ENCODE measurements at places on chromosomes 7 and 10.

DNA sequence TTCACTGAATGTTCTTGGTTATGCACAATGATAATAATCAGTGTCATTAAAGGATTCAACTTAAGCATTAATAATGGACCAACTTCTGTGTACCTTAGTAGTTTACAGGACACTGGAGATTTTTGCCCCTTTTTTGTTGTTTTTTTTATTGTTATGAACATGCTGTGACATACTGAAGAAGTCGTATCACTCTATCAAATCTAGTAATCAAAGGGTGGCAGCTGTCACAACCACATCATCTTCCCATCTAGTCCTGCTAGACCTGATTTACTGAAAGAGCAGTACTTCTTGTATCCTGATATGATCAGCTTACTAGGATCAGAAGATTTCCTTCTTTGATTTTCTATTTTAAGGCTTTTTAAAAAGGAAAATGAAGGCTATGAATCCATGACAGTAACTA lies 504.6 kb upstream of the CELF2 start:
- no peak for DNase-seq

DNA sequence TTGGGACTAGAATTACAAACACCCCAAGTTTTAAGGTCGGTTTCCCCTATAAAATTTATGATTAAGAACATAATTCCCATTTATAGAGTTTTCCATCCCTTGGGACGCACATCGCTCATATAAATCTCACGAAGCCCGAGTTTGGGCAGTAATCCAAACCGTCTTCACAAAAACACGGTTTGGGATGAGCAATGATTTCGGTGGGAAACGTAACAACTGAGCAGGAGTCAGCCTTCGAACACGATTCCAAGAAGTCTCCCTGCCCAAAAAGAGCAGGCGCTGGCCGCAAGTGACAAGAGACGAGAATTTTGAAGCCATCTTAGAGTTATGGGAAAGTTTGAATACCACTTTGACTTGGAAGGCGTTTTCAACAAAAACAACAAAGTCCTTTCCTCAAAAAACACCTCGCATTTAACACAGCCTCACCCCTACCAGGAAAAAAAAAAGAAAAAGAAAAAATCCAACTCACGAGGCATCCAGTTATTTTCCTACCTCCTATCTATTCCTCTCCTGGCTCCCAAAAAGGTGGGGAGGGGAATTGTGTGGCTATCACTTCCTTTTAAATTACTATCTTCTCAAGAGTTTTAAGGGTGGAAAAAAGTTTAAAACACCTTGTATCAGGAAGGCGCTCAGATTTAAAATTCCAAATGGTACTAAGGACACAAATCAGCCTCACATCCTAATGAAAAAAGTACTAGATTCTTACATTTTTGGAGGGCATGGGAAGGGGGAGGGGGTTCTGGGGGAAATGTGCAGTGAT lies 1.6 kb downstream of the SEPHS1 start:
- no peak for DNase-seq

- no peak for DNase-seq
Observed at GRCh38 chr10:95558593-95559320, 2.4 kb downstream of the SORBS1 start.

GRCh38 chr10:17074541-17074847 lies 55.1 kb downstream of the CUBN start:
- no peak for DNase-seq

GRCh38 chr7:20213378-20213777 lies 3.8 kb downstream of the MACC1 start:
- DNase-seq, result no peak

DNA sequence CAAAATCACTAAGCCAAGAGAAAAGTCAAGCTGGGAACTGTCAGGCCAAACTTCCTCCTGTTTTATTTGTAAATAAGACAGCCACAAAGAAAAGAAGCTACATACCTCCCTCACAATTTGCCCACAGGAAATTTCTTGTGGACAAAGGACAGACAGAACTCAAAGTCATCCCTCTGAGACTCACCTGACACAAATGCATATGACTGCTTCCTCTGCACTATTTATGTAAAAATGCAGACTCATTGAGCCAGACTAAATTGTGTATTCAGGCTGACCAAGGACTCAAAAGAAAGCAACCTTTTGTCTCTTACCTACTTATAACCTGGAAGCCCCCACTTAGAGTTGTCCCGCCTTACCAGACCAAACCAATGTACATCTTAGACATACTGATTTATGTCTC lies 11.8 kb downstream of the TOMM7 start:
- DNase-seq, result no peak

DNA sequence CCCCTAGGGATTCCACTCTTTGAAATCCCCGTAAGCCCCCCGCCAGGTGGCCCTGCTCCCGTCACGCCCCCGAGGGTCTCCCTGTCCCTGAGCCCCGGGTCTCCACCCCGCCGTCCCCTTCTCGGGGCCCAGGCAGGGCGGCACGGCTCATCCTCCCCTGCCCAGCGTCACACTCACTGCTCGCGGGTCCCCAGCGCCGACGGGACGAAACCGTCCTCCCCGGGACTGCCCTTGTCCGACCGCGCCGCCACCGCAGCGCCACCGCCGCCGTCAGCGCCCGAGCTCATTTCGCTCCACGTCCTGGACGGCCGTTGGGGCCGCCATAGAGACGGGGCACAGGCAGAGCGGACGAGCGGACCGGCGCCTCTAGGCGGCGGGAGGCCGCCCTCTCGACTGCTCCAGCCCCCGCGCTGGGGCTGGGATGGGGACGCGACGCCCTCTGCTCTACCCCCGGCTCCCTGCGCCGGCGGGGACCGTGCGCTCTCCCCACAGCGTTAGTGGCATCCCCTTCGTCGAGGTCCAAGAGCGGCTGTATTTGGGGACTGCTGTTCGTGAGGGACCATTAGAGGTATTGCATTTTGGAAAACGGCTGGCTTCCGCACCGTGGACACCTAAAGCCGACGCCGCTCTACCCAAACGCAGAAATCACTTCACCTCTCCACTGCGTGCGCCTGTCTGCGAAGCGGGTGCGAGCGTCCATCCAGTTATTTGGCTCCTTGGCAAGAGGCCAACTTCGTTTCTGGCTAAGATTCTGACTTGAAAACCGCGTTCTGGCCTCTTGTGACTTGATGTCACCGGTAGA lies at the start of gene EEF1AKMT2:
Gene EEF1AKMT2, minus strand, starts transcription at position 341 of the 802 bp plus-strand sequence. Its CDS starts 54 bp downstream, at position 287.
- DNase-seq, result peak; percentile 73

GRCh38 chr7:4845740-4846142 lies 16.1 kb downstream of the PAPOLB start:
- DNase-seq, result no peak

DNA sequence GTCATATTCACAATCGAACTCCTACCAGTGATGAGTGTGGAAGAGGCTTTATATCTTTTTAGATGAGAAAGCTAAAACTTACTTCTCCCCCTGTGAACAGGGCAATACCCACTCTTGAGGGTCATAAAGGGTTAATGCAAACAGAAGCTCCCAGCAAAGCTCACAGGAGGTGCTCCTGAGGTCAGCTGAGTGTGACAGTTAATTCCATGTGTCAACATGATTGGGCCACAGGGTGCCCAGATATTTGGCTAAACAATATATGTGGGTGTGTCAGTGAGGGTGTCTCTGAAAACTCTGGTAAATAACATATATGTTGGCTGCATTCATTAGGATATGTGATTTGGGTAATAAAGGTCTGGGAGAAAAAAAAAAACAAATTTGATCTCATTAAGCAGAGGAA lies 86.0 kb downstream of the HIP1 start:
- no peak for DNase-seq

- peak; percentile 82 for DNase-seq
Observed at GRCh38 chr7:154913638-154914307, 89.2 kb downstream of the PAXIP1 start.

GRCh38 chr7:47211519-47211973 lies 370.4 kb downstream of the TNS3 start:
- DNase-seq, result no peak

DNA sequence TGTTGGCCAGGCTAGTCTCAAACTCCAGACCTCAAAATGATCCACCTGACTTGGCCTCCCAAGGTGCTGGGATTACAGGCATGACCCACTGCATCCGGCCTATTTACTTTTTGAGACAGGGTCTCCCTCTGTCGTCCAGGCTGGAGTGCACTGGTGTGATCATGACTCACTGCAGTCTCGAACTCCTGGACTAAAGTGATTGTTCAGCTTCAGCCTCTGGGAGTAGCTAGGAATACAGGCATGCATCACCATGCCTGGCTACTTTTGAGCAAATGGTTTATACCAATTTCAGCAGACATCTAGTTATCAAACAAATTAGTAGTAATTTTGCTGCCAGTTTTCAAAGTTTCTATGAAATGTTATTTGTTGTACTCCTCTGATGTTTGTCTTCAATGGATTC lies 2.2 kb upstream of the WAC start:
- no peak for DNase-seq

DNA sequence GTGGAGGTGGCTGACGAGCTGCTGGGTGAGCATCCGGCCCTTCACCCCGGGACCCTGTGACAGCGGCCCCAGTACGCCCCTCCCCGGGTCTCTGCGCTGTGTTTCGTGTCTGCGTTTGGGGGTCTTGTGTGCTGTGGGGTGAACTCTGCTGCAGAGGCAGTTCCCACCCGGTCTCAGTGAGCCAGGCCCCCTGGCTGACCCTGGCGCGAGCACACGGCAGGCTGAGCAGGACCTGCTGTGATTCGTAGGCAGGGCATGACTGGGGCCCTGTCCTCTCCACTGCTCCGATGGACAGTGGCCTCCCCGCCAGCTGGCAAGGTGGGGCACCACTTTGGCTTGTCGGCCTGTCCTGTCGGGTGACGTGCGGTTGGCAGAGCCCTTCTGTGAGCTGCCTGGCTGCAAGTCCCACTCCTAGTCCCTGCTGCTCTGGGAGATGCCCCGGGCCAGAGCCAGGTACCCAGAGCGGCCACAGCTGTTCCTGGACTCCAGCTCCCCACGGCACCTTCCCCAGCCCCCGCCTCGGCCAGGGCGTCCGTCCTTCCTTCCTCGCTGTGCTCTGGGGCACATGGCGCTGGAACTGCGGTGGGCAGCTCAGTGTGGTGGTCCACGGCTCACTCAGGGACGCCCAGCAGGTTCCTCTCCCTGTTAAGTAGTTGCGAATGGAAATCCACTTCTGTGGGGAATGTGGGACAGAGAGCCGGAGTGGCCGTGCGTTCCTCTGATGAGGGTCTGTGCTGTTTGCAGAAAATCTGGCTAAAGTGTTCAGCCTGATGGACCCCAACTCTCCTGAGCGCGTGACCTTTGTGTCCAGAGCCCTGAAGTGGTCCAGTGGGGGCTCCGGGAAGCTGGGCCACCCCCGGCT lies 10.5 kb downstream of the GET4 start:
- DNase-seq, result no peak

- DNase-seq, result no peak
Observed at GRCh38 chr10:5187867-5188266, 2.9 kb upstream of the AKR1C8 start.

DNA sequence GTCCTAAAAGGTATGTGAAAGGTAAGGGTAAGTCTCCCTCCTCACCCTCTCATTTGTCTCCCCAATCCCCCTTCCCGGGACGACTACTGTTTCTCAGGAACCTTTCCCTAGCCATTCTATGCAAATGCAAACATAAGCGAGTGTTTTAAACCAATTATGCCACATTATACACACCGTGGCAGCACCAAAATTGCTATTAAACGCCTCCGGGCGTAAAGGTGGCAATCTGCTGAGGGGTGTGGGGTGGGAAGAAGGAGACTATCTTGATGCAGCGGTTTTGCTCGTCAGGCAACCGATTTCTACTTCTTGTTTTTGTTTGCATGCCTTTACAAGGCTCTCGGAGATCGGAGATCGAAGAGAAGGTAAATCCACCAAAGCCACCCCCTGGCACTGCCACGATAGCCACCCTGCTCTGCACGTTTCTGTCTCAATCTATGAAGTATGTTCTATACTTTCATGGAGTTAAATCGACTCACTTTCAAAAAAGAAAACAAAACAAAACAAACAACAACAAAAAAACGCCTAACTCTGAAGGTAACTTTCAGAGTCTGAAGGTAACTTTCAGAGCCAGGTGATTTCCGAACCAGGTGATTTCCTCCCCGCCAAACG lies 46.0 kb upstream of the CDK1 start:
- DNase-seq, result no peak

DNA sequence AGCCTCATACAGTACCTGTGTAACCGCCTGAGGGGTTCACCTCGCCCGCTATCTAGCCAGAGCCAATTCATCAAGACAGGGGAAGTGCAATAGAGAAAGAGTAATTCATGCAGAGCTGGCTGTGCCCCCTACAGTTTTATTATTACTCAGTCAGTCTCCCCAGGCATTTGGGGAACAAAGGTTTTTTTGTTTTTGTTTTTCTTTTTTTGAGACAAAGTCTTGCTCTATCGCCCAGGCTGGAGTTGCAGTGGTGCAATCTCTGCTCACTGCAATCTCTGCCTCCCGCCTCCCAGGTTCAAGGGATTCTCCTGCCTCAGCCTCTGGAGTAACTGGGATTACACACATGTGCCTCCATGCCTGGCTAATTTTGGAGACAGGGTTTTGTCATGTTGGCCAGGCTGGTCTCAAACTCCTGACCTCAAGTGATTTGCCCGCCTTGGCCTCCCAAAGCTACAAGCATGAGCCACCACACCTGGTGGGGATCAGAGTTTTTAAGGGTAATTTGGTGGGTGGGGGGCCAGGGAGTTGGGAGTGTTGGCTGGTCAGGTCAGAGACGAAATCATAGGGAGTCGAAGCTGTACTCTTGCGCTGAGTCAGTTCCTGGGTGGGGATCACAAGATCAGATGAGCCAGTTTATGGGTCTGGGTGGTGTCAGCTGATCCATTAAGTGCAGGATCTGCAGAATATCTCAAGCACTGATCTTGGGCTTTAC lies 116.5 kb downstream of the MARCHF5 start:
- no peak for DNase-seq

- DNase-seq, result no peak
Observed at GRCh38 chr10:6562221-6562620, 17.9 kb downstream of the PRKCQ start.

- DNase-seq, result no peak
Observed at GRCh38 chr7:19404912-19405329, 259.7 kb upstream of the FERD3L start.

DNA sequence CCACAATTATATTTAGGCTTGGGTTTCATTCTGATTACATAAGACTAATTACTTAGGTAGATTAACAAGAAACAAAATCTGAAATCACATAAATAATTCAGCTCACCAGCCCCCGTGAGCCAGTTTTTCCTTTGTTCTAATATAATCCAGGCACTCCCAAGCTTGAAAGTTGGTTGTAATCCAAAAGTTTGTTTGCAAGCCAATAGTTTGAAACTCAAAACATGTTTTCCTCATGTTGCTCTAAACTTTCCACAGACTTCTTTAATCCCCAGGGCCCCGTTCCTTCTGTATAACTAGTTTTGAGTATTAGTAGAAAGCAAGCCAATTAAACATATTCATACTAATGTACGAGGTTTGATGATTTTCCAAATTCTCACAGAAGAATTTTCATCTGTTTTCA lies 56.1 kb downstream of the SP8 start:
- DNase-seq, result no peak

- DNase-seq, result no peak
Observed at GRCh38 chr10:73054286-73054685, 42.4 kb downstream of the P4HA1 start.

DNA sequence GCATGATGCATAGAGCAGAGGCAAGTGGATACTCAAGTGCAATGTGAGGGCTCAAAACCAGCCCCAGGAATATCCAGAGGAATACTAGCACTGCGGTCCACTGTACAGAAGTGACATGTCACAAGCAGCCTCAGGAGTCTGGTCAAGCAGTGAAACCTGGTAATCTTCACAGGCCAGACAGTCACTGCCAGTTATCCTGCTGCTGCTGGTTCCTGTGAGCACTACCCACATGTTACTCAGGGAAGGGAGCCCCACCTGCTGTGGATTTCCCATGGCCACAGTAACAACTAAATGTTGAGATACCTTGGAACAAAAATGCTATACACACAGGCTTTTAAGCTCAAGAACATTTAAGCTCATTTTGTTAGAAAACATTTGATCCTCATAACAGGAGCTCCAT lies 103.0 kb downstream of the RNF133 start:
- no peak for DNase-seq

- DNase-seq, result peak; percentile 5
Observed at GRCh38 chr10:26721561-26721960, 24.1 kb downstream of the PDSS1 start.

Measured in activated CD8-positive, alpha-beta memory T cell treated with anti-CD3 and anti-CD28 coated beads for 1 hour (primary cell).